ENCODE measurements at places on chromosomes 2 and 18. TPM values are rescaled to one million over a fixed set of nuclear protein-coding genes. Genes with fewer than 3 reads are reported as not detected.

DNA sequence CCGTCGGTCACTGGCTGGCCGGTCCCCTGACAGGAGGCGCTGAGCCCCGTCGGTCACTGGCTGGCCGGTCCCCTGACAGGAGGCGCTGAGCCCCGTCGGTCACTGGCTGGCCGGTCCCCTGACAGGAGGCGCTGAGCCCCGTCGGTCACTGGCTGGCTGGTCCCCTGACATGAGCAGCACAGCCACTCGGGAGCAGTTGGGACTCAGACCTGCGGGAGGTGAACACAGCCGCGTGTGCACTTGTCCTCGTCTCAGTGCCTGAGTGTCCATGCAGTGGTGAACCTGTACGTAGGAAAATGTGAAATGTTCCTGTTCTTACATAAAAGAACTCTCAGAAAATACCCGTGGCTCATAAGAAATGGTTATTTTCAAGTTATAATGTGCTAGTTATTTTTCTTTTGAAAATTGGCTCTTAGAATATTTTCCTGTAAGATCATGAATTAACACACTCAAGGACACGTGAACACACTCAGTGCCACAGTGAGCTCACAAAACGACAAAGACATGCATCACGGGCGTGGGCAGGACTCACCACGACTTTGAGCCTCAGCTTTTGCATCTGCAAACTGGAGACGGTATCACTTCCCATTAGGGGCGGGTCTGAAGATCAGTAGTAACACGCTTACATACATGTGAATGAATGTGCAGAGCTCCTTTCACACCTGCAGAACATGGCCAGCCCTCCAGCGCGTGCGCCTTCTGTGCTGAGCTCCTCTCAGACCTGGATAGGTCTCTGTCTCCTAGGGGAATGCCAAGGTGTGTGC, 21.1 kb upstream of the NFATC1 start:
- H3K36me3 ChIP-seq: no peaks in the 10 kb centered on the region
- no peak overlapping the region for H3K27ac ChIP-seq
- DNase-seq: no peak
- H3K4me1 ChIP-seq: no peaks in the 10 kb centered on the region

KCNK3 gene
- 14.5 TPM for total RNA-seq

DES gene
- total RNA-seq: 1,742 TPM

NGEF gene
- total RNA-seq: 19.0 TPM

DNA sequence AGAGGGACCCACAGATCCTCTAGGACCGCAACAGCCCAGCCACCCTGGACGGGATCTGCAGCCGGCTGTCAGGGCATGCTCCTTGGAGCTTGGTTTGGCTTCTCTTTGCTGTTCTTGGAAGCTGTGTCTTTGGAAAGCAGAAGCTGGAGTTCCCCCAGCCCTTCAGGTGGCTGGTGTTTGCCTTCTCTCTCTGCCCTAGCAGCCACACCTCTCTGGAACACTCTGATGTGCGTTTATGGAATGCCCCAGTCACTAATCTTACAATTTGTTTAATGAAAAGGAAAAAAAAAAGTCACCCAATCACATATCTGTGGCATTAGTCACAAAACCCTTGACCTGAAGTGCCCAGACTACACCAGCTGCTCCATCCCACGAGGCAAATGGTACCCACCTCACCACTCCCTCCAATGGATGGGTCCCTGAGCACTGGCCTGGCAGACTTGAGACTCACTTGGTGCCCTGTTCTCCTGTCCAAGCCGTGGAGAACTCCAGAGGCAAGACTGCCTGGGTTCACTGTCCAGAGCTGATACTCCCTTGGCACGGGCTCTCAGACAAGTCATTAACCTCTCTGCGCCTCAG, 70.2 kb upstream of the DAPL1 start:
- DNase-seq: peak; percentile 76
- H3K27ac ChIP-seq: peak overlapping the region; percentile 69
- no peak overlapping the region for H3K4me3 ChIP-seq
- H3K27me3 ChIP-seq: no peaks in the 10 kb centered on the region
- H3K36me3 ChIP-seq: no peaks in the 10 kb centered on the region
- peaks cover 11% of the 10 kb centered on the region for H3K4me1 ChIP-seq

LYPD6 gene
- 2.3 TPM for total RNA-seq

GRCh38 chr2:25920786-25921415, 42.6 kb upstream of the ASXL2 start:
- H3K36me3 ChIP-seq: no peaks in the 10 kb centered on the region
- H3K27me3 ChIP-seq: no peaks in the 10 kb centered on the region
- DNase-seq: no peak

DNA sequence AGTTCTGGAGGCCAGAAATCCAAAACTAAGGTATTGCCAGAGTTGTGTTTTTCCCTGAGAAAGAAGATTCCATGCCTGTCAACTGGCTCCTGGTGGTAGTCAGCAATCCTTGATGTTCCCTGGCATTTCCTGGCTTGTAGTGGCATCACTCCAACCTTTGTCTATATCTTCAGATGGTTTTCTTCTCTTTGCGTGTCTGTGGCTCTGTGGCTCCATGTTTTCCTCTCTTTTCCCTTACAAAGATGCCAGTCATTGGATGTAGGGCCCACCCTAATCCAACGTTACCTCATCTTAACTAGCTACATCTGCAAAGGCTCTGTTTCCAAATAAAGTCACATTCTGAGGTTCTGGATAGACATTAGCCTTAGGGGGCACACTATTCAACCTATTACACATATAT, 41.8 kb downstream of the SLC14A1 start:
- no peaks in the 10 kb centered on the region for H3K4me1 ChIP-seq
- no peak overlapping the region for H3K4me3 ChIP-seq
- no peak overlapping the region for H3K27ac ChIP-seq
- no peak for DNase-seq
- H3K27me3 ChIP-seq: no peaks in the 10 kb centered on the region
- H3K36me3 ChIP-seq: no peaks in the 10 kb centered on the region

MTCL1 gene
- total RNA-seq: 11.2 TPM

DNA sequence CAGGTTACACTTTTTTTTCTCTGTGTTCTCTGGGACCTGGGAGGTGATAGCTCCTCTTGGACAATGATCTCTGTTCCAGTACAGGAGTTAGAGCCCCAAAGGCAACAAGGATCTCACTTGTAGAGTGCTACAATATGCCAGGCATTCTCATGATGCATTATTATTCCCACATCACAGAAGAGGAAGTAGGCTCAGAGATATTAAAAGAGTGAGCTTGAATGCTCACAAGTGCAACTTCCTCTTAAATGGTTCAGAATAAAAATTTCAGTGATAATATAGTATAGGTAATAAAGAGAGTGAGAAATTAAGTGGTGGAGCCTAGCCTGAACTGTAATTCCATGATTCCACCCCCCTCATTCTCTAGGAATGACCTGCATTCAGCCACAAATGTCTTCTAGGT, 21.4 kb downstream of the POLE4 start:
- H3K4me1 ChIP-seq: no peaks in the 10 kb centered on the region
- no peaks in the 10 kb centered on the region for H3K36me3 ChIP-seq
- DNase-seq: no peak
- no peaks in the 10 kb centered on the region for H3K27me3 ChIP-seq
- H3K27ac ChIP-seq: no peak overlapping the region

GRCh38 chr2:69192176-69192945, 179.4 kb downstream of the ANTXR1 start:
- no peak overlapping the region for H3K4me3 ChIP-seq
- H3K27me3 ChIP-seq: no peaks in the 10 kb centered on the region
- DNase-seq: no peak
- H3K4me1 ChIP-seq: peaks cover 6% of the 10 kb centered on the region
- no peaks in the 10 kb centered on the region for H3K36me3 ChIP-seq
- H3K27ac ChIP-seq: no peak overlapping the region

- no peak overlapping the region for H3K4me3 ChIP-seq
- H3K4me1 ChIP-seq: no peaks in the 10 kb centered on the region
Observed at GRCh38 chr2:54423213-54423612, 32.9 kb upstream of the SPTBN1 start.

DNA sequence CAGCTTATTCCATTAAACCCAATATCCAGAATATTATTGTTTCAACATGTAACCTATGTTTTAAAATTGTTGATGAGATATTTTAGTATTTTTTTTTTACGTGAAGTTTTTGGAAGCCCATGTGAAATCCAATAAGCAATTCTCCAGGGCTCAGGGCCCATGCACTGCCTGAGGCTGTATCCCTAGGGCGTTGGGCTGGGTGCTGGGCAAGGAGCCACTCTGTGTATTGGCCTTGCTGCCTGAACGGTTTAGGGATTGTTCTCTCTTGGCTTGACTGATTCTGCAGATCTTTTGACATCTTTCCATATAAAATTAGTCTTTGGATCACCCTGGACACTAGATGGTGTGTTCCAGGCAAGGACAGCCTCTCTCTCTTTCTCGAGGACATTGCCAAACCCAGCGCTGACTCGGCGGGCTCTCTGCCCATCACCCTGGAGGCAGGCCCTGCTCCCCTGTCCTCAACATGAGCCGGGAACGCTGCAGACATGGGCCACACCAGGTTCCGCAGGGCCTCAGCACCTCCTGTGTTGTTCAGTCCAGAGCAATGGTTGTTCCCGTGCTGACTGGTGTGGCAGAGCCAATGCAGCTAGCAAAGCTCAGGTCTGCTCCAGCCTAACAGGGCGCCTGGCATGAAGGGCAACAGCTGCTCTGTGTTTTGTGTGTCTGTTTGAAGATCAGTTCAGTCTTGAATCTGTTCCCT, 163.0 kb downstream of the SEPTIN10 start:
- H3K4me1 ChIP-seq: no peaks in the 10 kb centered on the region
- H3K4me3 ChIP-seq: no peak overlapping the region
- H3K27ac ChIP-seq: no peak overlapping the region
- no peak for DNase-seq
- no peaks in the 10 kb centered on the region for H3K27me3 ChIP-seq

DNA sequence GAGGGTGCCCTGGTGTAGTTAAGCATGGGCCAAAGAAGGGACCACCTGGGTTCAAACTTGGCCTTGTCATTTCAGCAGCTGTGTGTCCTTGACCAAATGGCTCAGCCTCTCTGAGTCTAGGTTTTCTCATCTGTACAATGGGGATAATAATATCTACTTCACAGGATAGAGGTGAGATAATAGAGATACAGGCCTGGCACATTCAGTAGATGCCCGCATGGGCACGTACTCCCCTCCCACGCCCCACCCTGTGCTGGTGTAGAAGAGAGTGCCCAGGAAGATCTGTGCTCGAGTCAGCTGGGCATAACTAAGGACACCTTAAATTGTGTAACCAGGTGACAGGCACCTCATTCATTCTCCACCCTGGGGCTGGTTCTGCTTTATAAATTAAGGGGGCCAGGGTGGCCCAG, 8.4 kb upstream of the TMEM185B start:
- H3K4me3 ChIP-seq: peak overlapping the region; percentile 24
- no peaks in the 10 kb centered on the region for H3K27me3 ChIP-seq
- H3K36me3 ChIP-seq: no peaks in the 10 kb centered on the region
- H3K4me1 ChIP-seq: no peaks in the 10 kb centered on the region
- no peak for DNase-seq

DNA sequence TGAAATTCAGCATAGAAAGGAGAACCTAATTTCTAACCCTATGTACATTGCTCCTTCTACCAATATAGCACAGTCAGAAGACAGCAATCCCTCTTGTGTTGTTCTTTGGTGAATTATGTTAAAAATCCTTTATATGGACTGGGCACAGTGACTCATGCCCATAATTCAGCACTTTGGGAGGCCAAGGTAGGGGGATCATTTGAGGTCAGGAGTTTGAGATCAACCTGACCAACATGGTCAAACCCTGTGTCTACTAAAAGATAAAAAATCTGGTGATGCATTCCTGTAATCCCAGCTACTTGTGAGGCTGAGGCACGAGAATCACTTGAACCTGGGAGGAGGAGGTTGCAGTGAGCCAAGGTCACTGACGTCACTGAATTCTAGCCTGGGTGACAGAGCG, 195.6 kb downstream of the TMX3 start:
- H3K4me1 ChIP-seq: no peaks in the 10 kb centered on the region
- H3K4me3 ChIP-seq: no peak overlapping the region
- H3K36me3 ChIP-seq: no peaks in the 10 kb centered on the region
- no peak for DNase-seq
- no peaks in the 10 kb centered on the region for H3K27me3 ChIP-seq

- peaks cover 2% of the 10 kb centered on the region for H3K4me1 ChIP-seq
- peak; percentile 87 for DNase-seq
- no peaks in the 10 kb centered on the region for H3K36me3 ChIP-seq
- no peaks in the 10 kb centered on the region for H3K27me3 ChIP-seq
- H3K27ac ChIP-seq: peak overlapping the region; percentile 74
Observed at GRCh38 chr18:44826418-44827259, 146.0 kb downstream of the SETBP1 start.

DNA sequence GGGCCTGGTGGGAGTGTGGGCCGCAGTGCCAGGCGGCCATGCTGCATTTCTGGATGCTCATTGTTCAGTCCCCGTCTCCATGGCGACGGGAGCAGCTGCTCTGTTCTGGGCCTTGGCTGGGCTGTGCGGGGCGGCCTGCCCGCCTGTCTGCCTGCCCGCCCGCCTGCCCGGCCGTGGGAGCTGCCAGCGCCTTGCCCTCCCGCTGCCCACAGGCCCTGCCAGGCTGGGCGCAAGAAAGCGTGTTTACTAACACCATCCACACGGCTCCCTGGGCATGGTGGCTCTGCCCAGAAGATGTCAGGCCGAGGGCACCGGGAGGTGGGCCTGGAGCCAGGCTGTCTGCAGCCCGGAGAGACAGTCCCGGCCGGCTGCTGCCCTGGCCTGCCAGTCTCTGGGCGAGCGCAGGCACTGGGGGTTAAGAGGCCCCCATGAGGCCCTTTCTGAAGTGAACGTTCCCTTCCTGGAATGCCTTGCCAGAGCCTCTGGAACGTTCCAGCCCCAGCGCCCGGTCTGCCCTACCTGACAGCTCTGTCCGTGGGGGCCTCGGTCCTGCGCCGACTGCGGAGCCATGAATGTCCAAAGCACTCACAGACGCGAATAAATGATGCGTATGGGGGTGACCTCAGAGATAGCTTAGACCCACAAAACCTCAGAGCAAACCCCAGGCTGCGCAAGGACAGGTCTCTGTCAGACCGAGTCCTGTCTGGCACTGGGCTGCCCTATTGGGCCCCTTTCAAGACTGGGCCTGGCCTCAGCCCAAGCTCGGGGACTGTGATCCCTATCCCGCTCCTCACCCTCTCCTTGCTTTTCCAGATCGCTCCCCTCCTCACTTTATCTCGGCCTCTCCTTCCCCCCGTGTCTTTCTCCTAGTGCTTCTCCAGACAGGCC, 44.3 kb downstream of the MYCN start:
- no peak overlapping the region for H3K4me3 ChIP-seq
- no peaks in the 10 kb centered on the region for H3K36me3 ChIP-seq

CXCR2 gene
- total RNA-seq: not detected

GRCh38 chr18:10100941-10101701, 187.3 kb downstream of the VAPA start:
- no peaks in the 10 kb centered on the region for H3K36me3 ChIP-seq
- no peak overlapping the region for H3K27ac ChIP-seq
- no peak overlapping the region for H3K4me3 ChIP-seq
- no peak for DNase-seq

TP53I3 gene
- 26.2 TPM for total RNA-seq

DNA sequence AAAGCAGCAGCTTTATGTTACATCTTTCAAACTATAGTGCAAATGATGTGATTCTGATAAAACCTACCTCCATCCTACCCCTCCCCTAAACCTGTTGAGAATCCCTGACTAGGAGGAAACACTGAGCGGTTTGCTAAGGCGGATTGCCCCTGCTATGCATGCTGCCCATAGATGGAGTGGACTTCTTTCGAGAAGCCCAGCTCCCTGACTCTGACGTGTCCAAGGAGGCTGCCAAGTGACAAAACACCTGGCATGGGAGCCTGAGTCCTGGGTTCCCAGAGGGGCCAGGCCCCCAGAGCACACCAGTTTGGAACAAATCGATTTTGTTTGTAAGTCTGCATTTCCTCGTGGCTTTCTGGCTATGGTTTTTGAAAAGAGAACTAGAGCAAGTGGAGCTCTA, 1.4 kb upstream of the UXS1 start:
- H3K4me1 ChIP-seq: no peaks in the 10 kb centered on the region
- DNase-seq: no peak
- no peaks in the 10 kb centered on the region for H3K27me3 ChIP-seq

GRCh38 chr2:136407117-136407951, 289.4 kb upstream of the CXCR4 start:
- DNase-seq: no peak
- no peaks in the 10 kb centered on the region for H3K36me3 ChIP-seq
- H3K4me3 ChIP-seq: no peak overlapping the region
- peaks cover 3% of the 10 kb centered on the region for H3K27me3 ChIP-seq

GPR55 gene
- 0.77 TPM for total RNA-seq

Data from prostate gland (tissue), 2 donors.